ENCODE measurements at places on chromosomes 3 and 15.

GRCh38 chr3:27356976-27357375 lies 12.2 kb downstream of the NEK10 start:
- DNase-seq = no peak

- DNase-seq = no peak
Observed at GRCh38 chr15:29849218-29849617, 26.9 kb upstream of the TJP1 start.

DNA sequence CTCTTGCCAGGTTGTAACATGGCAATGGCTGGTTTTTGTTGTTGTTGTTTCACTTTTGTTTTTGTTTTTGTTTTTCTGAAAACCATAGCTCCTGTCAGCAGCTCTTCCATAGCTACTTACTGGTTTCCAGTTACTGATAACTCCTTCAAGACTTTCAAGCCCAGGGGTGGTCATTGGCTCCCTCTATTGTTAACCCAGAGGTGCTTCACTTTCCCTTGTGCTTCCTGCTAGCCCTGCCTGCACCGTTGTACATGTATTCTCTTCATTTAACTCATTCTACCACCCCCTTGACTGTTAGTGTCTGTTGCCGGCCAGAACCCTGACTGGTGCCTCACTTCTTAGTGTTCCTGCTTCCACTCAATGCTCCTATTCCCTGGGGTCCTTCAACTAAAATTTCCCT lies 4.2 kb upstream of the TRAT1 start:
- peak; percentile 64 for DNase-seq

DNA sequence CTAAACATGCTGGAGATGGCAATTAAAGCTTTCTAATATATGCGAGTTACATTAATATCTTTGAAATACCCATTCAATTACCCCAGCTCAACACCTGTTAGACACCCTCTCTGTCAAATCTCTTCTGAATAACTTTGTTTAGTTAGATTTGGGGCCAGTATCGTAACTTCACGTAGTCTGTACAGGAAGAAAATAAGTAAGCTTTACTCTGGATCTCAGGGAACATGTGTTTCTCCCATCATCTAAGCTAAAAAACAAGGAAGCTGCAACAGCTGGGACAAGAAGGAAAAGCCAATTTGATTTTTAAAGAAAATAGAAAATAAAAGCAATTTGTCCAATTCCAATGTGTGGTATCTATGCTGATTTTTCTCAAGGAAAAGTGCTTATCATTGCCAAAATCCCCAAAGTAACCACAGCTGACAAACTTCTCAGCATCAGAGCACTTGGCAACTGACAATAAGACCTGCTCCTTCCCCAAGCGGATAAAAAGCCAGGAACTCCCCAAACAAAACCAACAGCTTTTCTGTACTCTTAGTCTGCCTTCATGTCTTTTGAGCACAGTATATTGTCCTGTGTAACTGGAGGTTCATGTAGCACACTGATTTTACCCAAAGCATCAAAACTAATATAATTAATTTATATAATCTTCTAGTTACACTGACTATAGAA lies 279.1 kb downstream of the ZBTB20 start:
- DNase-seq = no peak

- DNase-seq = no peak
Observed at GRCh38 chr15:70409388-70409787, 311.7 kb upstream of the TLE3 start.

DNA sequence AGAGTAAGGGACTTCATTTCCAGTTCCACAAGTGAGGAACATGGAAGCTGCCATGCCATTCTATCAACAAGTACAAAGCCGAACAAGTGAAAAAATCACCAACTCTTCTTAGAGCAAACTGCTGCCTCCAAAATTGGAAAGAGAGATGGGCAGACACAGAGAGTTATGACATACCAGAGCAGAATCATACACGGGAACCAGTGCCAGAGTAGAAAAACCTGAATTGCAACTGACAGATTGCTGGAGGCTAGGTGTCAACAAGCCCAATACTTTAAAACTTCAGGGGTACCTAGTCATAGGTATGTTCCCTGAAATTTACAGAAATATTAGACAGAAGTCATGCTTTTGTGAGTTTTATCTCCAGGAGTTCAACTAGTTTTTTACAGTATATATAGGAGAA lies 62.0 kb downstream of the TTBK2 start:
- peak; percentile 9 for DNase-seq

DNA sequence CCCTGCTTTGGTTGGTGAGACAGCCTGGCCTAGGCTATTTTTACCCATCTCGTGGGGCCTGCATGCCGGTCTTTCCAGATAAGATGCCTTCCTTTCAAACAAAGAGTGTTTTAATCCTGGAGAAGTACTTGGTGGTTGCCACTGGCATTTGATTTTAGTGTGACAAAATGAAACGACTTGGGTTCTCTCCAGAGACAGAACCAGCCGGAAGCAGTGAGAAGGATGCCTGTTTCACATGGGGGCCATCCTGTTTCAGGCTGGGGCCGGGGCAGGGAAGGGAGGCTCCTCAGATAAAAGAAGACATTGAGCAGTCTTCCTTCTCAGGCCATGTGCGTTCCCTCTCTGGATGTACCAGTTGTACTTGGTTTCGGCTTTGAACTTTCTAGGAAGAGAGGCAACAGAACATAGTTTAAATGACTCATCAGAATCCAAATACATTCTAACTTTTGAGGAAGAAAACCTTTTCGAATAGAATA lies 74.9 kb downstream of the TOP2B start:
- DNase-seq = no peak

DNA sequence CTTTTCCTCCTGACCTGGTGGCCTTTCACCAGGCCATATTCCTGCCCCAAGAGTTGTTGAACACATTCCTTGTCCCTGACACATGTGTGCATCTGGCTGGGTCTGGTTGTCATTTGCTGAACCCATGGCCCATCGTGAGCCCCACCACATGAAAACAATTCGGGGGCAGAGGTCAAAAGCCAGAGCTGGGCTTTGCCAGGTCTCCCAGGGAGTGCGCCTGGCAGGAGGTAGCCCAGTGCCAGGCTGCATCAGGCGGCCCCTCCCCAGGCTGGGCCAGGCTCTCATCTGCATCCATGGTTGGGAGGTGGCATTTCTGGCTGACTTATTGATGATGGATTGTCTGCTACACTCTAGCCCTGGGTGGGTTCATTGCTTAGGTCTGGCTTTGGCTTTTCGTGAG lies 30.9 kb downstream of the SPSB4 start:
- peak; percentile 70 for DNase-seq

- no peak for DNase-seq
Observed at GRCh38 chr3:183064475-183064874, 34.8 kb downstream of the MCCC1 start.

DNA sequence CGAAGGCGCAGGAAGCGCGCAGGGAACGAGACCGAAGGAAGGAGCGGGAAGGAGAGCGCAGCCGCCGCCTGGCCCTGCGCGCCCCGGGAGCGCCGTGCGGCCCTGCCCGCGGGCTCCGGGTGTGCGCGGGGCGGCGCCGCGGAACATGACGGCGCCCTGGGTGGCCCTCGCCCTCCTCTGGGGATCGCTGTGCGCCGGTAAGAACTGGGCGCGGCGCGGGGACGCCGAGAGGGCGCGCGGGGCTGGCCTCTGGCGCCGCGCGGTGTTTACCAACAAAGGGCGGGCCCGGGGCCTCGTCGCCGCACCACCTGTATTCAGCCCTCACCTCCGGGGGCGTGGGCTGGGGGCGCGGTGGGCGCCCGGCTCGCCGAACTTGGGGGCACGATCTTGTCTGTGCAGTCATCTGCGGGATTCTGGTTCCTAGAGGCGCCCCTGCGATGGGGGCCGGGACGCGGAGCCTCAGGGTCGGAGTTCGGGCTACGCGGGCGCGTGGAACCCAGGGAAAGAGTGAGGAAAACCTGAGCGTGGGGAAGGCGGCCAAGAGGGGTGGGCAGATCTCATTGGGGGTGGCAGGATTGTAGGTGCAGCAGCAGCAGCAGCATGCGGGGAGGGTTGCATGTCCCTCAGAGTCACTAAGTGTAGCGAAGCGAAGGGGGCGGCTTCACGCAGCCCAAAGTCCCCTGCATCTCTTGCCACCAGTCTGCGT lies 641 bp downstream of the ACVR2B start:
- no peak for DNase-seq

DNA sequence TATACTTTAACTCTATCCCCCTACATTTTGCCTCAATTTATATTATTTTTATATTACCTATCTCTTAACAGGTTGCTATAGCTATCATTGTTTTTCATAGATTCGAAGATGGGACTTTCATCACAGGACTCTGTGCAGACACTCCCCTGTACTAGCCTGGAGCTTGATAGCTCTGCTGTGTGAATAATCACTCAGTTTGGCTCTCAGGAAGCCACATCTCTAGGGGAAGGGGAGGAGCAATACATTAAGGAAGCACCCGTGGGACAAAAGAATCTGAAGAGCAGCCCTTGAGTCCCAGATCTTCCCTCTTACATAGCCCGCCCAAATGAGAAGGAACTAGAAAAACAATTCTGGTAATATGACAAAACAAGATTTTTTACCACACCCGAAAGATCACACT lies 114.3 kb upstream of the FXR1 start:
- DNase-seq = no peak

GRCh38 chr15:53974121-53974520 lies 4.1 kb upstream of the UNC13C start:
- DNase-seq = no peak

- DNase-seq = no peak
Observed at GRCh38 chr15:69656271-69657030, 203.8 kb downstream of the RPLP1 start.

GRCh38 chr15:101439285-101439919 lies 50.1 kb downstream of the PCSK6 start:
- no peak for DNase-seq

GRCh38 chr15:98807262-98807661 lies 158.9 kb downstream of the IGF1R start:
- DNase-seq = no peak
